ENCODE measurements at places on chromosomes 3 and 15.

- no peak for DNase-seq
Measured at GRCh38 chr15:44722011-44722410, 10.7 kb downstream of the B2M start.

DNA sequence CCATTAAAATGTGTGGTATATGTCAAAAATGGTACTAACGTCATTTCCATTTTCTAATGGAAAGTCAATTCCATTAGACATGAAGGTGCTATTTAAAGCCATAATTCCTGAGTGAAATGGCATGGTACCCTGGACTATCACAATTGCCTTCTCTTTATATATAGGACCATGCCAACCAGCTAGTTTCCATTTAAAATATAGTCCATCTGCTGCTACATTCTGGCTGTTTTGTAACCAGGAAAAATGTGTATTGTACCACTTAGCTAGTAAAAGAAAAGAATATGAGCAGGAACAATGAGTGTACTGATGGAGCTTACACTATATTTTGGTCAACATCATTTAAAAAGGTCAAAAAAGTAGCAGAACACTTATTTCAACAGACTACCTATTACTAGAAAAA lies 30.4 kb upstream of the HDC start:
- no peak for DNase-seq

- DNase-seq, result no peak
Measured at GRCh38 chr15:66651198-66651597, 50.8 kb upstream of the SMAD6 start.

GRCh38 chr15:68441045-68441743 lies 9.2 kb upstream of the ITGA11 start:
- DNase-seq, result no peak

DNA sequence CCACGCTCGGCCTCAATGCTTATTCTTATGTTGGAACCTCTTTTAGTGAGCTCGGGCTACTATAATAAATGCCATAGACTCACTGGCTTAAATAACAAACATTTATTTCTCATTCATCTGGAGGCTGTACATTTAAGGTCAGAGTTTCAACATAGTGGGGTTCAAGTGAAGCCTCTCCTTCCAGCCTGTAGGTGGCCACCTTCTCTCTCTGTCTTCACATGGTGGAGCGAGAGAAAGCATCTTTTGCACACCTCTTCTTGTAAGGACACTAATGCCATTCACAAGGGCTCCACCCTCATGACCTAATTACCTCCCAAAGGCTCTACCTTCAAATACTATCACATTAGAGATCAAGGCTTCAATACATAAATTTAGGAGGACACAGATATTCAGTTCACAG lies 520.3 kb upstream of the EPHA6 start:
- DNase-seq, result no peak

GRCh38 chr3:188198001-188198400 lies 44.0 kb downstream of the LPP start:
- no peak for DNase-seq

DNA sequence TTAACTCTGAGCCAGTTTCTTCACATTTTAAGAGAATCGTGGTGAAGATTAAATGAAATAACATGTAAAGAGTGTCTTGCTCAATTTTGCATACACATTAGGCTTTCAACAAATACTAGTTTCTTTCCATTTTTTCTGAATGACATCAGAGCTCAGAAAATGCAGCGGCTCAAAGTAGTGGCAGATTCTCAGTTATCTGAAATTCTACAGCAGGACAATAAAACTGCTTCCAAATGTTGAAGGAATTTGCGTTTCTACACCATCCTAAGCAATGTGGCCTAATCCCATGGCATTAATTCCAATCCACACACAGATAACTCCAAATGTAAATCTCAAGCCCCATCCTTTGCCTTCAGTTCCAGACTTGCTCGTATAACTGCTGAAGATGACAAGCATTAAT lies 115.8 kb downstream of the PLCH1 start:
- no peak for DNase-seq

- no peak for DNase-seq
Measured at GRCh38 chr3:17430582-17430981, 311.8 kb downstream of the TBC1D5 start.

- DNase-seq, result no peak
Measured at GRCh38 chr3:112888381-112889085, 41.9 kb upstream of the CD200R1L start.
